CD4-positive, alpha-beta T cell treated with Interleukin-4 for 1 hour (primary cell): ENCODE measurements at places on chromosomes 6 and 20.

DNA sequence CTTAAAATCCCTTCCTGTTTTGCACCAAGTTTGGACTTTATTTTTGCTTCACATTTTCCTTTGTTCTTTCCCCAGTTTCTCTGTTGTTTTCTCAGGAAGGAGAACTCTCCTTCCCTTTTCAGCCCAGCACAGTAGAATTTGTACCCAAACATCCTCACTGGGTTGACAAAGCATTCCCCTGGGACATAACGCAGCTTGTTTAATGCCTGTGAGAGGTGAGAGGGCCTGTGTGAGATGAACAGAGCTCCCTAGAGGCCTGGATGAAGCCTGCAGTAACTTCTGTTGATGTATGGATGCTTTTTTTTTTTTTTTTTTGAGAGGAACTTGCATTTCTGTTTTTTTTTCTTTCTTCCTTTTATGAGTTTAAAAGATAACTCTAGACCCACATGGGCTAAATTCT, 104.9 kb upstream of the SLC22A23 start:
- DNase-seq: no peak

- no peak for DNase-seq
Observed at GRCh38 chr6:47034421-47034820, 7.7 kb downstream of the ADGRF1 start.

GRCh38 chr6:106451439-106451838, 90.9 kb downstream of the CRYBG1 start:
- DNase-seq: no peak

DNA sequence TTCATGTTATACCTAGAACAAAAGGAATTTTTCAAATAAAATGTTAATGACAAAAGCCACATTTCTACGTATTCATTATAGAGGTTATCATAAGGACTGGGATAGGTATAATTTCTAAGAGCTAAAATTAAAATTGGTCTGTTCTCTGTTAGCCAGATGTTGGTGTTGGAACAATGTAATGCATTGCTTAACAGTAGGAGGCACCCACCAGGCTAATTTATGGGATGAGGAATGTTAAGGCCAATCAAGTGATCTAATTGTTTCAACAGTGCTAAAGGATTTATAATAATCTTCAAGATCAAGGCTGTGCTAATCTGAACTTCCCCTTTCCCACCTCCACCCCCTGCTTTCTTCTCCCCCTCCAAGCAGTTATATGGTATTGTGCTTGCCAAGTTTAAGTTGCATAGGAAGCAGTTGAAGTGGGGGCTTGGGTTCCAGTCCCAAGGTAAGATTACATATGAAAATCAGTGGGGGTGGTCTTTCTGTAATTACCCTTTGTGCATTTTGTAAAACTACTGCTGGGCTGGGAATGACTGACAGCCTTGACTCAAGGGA, 89.2 kb upstream of the BACH2 start:
- no peak for DNase-seq

DNA sequence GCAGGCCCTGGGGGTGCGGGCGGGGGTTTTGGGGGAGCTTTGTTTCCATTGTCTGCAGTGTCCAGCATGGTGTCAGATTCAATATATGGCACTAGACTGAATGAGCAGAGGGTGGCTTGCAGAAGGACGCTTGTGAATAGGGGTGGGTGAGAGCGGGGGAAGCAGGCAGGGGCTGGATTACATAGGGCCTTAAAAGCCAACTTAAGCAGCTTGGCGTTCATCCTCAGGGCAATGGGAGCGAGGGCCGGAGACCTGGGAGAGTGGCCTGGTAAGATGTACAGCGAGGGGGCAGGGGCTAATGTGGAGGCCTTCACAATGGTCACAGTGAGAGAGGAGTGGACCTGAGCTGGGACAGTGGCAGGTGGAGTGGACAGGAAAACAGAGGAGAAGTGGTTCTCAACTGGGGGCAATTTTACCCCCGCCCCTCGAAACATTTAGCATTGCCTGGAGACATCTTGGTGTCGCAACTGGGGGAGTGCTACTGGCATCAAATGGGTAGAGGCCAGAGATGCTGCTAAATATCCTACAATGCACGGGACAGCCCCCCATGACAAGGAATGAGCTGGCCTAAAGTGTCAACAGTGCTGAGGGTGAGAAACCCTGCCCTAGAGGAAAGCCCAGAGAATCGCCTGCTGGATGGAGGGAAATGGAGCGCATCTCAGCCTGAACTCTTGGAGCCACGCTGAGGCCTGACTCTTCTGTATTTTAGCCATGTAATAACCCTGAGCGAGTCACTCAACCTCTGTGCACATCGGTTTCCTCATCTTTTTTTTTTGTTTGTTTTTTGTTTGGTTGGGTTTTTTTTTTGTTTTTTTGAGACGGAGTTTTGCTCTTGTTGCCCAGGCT, 15.1 kb upstream of the BAK1 start:
- no peak for DNase-seq

DNA sequence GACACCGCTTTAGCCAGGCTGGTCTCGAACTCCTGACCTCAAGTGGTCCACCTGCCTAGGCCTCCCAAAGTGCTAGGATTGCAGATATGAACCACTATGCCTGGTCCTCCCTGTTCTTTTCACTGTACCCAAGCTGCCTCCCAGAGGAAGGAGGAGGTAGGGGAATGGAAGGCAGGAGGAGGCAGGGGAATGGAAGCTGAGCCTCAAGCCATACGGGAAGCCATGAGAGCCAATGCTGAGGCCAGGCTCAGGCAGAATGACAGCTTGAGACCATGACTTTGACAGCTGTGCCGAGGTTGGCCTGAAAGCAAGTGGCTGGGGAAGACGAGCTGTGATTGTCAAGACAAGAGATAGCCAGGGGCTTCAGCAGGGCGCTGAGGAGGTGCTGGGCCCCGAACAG, 13.6 kb upstream of the ZNF335 start:
- DNase-seq: no peak

- no peak for DNase-seq
Observed at GRCh38 chr20:58546756-58547622, 31.8 kb upstream of the APCDD1L start.

DNA sequence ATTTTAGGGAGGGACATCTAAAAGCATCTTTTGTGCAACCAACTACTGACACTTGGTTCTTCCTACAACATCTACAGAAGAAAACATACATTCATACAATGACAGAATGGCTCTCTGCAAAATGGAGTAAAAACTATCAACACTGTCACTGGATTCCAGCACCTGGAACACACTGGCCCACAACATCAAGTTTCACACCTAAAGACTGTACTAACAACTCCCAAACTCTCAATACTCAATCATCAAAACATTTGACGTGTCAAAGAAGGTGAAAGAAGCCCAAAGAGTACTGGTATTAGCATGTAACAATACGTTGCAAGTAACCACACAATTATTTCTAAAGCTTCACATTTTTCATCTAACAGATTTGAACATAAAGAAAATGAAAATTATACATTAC, 2.1 kb downstream of the CPNE1 start:
- DNase-seq: no peak

GRCh38 chr20:18331694-18332093, 43.4 kb downstream of the ZNF133 start:
- no peak for DNase-seq

DNA sequence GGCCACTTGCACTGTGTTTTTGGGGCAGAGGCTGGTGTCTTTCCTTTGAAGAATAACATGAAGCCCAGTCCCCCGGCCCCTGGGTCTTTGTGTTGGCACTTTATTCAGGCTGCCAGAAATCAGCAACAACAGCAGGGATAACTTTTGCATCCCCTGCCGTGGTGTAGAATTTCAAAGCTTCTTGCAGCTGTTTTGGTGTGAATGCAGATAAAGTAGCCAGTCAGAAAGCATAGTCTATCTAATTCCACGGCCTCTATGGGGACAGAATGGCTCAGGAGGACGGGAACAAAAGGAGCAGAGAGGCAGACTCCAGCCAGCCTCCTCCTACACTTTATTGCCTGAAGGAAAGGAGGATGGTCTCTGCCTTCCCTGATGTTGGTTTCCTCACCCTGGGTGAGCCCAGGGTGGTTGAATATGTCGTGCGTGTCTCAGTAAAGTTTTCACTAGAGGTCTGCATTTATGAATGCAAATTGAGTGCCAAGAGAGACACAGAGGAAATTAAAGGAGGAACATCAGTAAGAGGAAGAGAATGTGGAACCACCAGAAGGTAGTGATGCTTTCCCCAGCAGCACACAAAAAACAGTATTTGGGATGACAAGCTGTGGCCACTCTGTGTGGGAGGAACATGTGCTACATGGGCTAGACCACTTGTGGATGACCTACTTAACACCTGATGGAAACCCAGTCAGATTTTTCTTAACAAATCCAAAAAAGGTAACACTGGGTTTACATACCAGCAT, 125.9 kb upstream of the TRAF3IP2 start:
- no peak for DNase-seq

- DNase-seq: peak; percentile 99
Observed at GRCh38 chr20:17968366-17969277, at the start of the genes MGME1 and SNX5. Gene MGME1 (plus strand): TSS chr20:17969018. CDS start chr20:17969860, 842 bp downstream. Gene SNX5 (minus strand): TSS chr20:17968794. CDS start chr20:17968425, 369 bp downstream.
